ENCODE measurements at places on chromosomes 4 and X. TPM values are rescaled to one million over a fixed set of nuclear protein-coding genes. Genes with fewer than 3 reads are reported as not detected.

DNA sequence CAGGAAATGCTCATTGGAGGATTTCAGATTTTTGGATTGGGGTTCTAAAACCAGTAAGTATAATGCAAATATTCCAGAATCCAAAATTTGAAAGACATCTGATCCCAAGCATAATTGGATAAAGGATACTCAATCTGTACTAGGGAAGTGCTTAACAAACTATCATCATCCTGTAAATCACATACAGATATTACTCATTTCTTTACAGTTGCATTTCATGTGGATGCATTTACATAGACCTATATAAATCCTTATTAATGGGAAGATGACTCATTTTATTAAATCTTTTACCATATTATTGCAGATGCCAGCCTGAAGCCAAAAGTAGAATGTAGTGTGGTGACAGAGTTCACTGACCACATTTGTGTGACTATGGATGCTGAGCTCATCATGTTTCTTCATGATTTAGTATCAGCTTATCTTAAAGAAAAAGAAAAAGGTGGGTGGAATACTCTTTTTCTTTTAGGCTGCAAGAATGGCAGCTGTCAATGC, 22.4 kb upstream of the ADAD1 start:
- H3K4me1 ChIP-seq: no peaks in the 10 kb centered on the region
- H3K27me3 ChIP-seq: no peaks in the 10 kb centered on the region
- H3K36me3 ChIP-seq: peaks cover 9% of the 10 kb centered on the region
- DNase-seq: no peak

- H3K4me3 ChIP-seq: no peak overlapping the region
- DNase-seq: no peak
- no peaks in the 10 kb centered on the region for H3K36me3 ChIP-seq
- peaks cover 46% of the 10 kb centered on the region for H3K4me1 ChIP-seq
- H3K27me3 ChIP-seq: no peaks in the 10 kb centered on the region
- no peak overlapping the region for H3K27ac ChIP-seq
These were observed 86.3 kb upstream of the MAML3 start for GRCh38 chr4:140240237-140240636.

- no peak for DNase-seq
- H3K4me1 ChIP-seq: peaks cover 7% of the 10 kb centered on the region
- H3K36me3 ChIP-seq: no peaks in the 10 kb centered on the region
- H3K27me3 ChIP-seq: no peaks in the 10 kb centered on the region
- H3K4me3 ChIP-seq: no peak overlapping the region
These were observed 281.7 kb downstream of the RCHY1 start for GRCh38 chr4:75232546-75232945.

DNA sequence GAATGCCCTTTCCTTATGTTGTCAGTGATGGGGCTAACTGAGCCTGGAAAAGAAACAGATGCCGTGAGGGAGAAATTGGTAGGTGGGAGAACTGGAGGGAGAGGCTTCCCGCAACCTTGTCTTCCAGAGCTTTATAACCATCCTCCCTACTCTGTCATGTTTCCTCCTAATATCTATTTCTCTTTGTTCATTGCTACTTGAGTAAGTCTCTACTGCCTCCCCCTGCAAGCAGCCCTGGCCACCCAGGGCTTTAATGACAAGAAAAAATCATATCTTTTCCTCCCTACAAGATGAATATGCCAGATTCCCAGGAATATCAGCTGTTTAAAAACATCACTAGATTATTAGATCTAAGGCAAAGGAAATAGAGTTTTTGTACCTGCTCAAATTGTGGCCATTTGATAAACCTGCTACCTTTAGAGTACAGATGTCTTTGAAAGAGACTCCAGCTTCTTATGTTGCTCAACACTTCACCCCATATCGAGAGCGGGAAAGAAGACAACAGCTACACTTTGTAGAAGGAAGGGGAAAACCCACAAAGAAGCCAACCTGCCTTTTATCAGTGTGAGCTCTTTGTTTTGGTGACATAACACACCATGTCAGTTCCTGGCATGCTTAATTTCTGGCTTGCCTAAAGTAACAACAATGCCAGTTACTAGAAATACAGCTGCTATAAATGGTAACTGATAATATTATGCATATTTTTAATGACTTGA, 186.6 kb upstream of the LEF1 start:
- no peaks in the 10 kb centered on the region for H3K36me3 ChIP-seq
- H3K27ac ChIP-seq: no peak overlapping the region
- DNase-seq: no peak
- no peaks in the 10 kb centered on the region for H3K27me3 ChIP-seq

DNA sequence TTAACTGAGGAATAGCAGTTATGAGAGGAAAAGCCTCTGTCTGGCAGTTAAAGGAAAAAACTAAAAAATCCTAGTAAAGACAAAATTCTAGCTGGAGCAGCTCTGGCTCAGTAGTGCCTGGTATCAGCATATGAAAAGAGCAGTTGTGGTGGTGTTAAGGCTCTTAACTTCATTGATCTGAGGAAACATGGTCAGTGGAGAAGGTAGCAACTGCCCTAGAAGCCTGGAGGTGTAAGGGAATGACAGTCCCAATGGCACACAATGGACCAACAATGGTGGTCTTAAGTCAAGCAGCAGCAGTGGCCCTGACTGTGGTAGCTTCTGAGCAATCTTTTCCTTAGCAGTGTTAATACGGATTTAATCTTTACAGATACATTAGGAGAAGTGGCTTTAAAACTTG, 189.6 kb upstream of the POF1B start:
- H3K4me1 ChIP-seq: peaks cover 6% of the 10 kb centered on the region
- DNase-seq: peak; percentile 15
- no peaks in the 10 kb centered on the region for H3K36me3 ChIP-seq
- H3K27me3 ChIP-seq: no peaks in the 10 kb centered on the region

DNA sequence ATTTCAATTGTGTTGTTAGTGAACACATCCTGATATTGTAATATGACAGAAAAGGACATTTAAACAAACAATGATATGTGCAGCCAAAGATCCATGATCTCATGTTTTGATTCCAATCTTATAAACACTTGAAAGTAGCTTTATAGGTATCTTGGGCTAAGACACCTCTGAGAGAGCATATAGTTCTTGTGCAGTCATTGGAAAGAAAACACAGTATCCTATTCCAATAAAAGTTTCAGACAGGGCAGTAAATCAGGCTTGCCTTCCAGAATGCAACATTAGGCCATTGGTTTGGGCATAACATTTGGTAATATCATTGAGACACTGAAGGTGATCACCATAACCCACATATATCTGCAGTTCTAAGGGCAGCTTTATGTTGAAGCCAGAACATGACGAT, 188.3 kb upstream of the HCCS start:
- no peak overlapping the region for H3K4me3 ChIP-seq
- no peaks in the 10 kb centered on the region for H3K36me3 ChIP-seq
- DNase-seq: no peak
- H3K4me1 ChIP-seq: no peaks in the 10 kb centered on the region
- H3K27ac ChIP-seq: no peak overlapping the region

DNA sequence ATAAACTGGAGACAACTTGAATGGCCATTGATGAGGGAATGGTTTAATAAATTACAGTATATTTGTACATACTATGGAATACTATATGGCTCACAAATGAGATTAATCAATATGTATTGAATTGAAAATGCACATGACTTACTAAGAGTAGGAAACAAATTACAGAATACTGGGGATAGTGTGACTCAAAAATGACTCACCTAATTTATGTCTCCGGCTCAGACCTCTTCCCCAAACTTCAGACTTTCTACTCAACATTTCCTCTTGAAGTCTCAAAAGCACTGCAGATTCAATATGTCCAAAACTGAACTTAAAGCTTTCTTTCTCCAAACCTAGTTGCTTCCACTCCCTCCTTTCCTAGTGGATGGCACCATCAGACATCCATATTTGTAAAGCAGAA, 28.8 kb upstream of the GRIA3 start:
- no peaks in the 10 kb centered on the region for H3K27me3 ChIP-seq
- no peak overlapping the region for H3K4me3 ChIP-seq
- H3K27ac ChIP-seq: no peak overlapping the region

DNA sequence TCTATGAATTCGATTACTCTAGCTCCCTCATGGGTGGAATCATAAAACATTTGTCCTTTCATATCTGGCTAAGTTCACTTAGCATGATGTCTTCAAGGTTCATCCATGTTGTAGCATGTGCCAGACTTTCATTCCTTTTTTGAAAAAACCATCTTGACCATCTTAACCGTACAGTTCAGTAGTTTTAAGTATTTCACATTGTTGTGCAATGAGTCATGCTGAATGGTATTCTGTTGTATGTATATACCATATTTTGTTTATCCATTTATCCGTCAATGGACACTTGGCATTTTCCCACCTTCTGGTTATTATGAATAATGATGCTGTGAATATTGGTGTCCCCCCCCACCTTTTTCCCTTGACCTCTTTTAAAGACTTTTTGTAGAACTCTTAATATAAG, 72.4 kb upstream of the TLR2 start:
- no peak overlapping the region for H3K4me3 ChIP-seq
- no peak for DNase-seq

GRCh38 chr4:111836601-111837000, 308.7 kb upstream of the FAM241A start:
- no peaks in the 10 kb centered on the region for H3K27me3 ChIP-seq
- H3K36me3 ChIP-seq: no peaks in the 10 kb centered on the region
- no peak overlapping the region for H3K4me3 ChIP-seq
- H3K4me1 ChIP-seq: 0 out of 2 replicates have a peak, but pooled peaks cover 3% of the 10 kb centered on the region

- H3K27ac ChIP-seq: no peak overlapping the region
- DNase-seq: no peak
- H3K4me1 ChIP-seq: no peaks in the 10 kb centered on the region
- H3K27me3 ChIP-seq: no peaks in the 10 kb centered on the region
These were observed 1422.0 kb downstream of the ADGRL3 start for GRCh38 chr4:62622089-62622488.

GRCh38 chr4:476501-476900, 22.5 kb downstream of the ZNF721 start:
- peaks cover 17% of the 10 kb centered on the region for H3K4me1 ChIP-seq
- no peak overlapping the region for H3K27ac ChIP-seq
- peaks cover 4% of the 10 kb centered on the region for H3K36me3 ChIP-seq
- H3K27me3 ChIP-seq: no peaks in the 10 kb centered on the region
- no peak overlapping the region for H3K4me3 ChIP-seq

DNA sequence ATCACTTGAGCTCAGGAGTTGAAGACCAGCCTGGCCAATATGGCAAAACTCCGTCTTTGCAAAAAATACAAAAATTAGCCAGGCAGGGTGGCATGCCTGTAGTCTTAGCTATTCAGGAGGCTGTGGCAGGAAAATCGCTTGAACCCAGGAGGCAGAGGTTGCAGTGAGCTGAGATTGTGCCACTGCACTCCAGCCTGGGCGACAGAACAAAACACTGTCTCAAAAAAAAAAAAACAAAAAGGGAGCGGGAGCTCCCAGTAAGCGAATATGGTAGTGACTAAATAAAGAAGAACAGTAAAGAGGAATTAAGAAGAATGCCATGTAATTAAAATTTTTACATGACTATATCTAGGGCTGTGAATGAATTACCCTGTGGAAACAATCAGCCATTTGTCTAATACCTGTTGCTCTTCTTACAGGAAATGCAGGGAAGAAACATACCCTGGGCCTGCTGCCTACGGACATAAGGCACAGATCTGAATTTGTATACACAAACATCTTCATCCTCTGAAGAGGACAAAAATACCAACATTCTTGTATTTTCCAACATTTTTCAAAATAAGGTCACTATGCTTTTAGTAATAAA, 11.4 kb downstream of the WDFY3 start:
- H3K27me3 ChIP-seq: no peaks in the 10 kb centered on the region
- H3K27ac ChIP-seq: peak overlapping the region; percentile 79
- H3K36me3 ChIP-seq: no peaks in the 10 kb centered on the region
- DNase-seq: no peak
- H3K4me3 ChIP-seq: peak overlapping the region; percentile 40

- H3K4me3 ChIP-seq: no peak overlapping the region
- H3K27ac ChIP-seq: no peak overlapping the region
- no peak for DNase-seq
- H3K4me1 ChIP-seq: no peaks in the 10 kb centered on the region
These were observed 153.7 kb downstream of the VEGFC start for GRCh38 chr4:176638992-176639391.

- DNase-seq: peak; percentile 94
- H3K36me3 ChIP-seq: no peaks in the 10 kb centered on the region
- no peak overlapping the region for H3K4me3 ChIP-seq
- H3K27me3 ChIP-seq: no peaks in the 10 kb centered on the region
These were observed 147.9 kb downstream of the NSUN7 start for GRCh38 chr4:40897557-40898203.

DNA sequence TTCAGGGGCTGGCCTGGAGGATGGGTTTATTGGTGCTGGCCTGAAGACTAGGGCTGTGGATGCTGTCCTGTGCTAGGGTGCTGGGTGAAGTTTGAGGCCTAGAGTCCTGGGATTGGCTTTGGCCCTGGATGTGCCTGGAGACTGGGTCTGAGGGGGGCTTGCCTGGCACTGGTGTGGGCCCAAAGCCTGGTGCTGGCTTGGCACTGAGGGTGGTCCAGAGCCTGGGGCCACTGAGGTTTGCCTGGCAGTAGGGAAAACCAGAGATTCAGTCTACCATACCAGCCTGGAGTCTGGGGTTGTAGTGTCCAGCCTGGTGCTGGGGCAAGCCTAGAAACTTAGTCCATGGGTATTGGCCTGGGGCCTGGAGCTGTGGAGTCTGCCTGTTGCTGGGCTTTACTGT, 16.6 kb downstream of the BMP15 start:
- H3K4me1 ChIP-seq: no peaks in the 10 kb centered on the region
- no peaks in the 10 kb centered on the region for H3K36me3 ChIP-seq
- no peak overlapping the region for H3K27ac ChIP-seq
- no peak overlapping the region for H3K4me3 ChIP-seq

DNA sequence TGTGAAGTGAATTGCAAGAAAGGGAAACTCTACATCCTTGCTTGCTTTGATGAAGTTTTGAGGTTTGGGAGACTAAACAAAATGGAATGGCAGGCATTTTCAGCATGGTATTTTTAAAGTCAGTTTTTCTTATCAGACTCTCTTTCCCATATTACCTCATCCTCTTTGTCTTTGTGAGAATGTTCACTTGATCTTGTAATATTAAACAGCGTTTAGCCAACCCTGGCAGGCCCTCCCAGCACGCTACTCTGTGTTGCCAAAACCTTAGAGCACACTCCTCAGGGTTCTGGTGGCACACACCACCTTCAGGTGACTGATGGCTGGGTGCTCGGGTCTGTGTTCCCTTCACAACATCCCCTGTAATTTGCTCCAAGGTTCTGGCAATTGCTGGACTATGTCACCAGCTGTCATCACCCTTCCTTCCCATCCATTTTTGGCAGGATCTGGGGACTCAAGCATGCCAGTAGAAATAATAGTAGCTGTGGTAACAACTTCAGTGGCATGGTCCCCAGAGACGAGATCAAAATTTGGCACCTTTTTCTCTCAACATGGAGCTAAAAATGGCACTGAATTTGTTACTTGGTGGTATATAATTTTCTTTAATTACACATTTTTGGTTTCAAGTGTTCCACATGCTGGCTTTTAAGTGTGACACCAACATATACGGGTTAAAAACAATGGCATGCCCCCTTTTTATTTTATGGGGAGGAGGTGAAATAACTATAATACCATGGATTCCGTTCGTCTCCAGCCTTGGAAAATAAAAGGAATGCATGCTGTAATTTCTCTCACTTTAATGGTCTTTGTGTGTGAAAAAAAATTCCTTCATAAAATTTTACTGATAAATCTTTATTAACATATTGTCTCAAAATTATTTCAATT, 273.1 kb downstream of the DCTD start:
- H3K36me3 ChIP-seq: no peaks in the 10 kb centered on the region
- H3K27ac ChIP-seq: no peak overlapping the region
- H3K4me3 ChIP-seq: no peak overlapping the region
- DNase-seq: no peak

The XAGE2 gene
- not detected for total RNA-seq

The DCAF16 gene
- total RNA-seq: 42.8 TPM

The APLN gene
- 0.16 TPM for total RNA-seq

The GLRB gene
- 1.9 TPM for total RNA-seq

The KCTD8 gene
- 6.1 TPM for total RNA-seq

The TASL gene
- total RNA-seq: not detected

The SPOCK3 gene
- 1.6 TPM for total RNA-seq

The AMER1 gene
- 10.9 TPM for total RNA-seq

The USP11 gene
- 61.9 TPM for total RNA-seq

The IL21 gene
- not detected for total RNA-seq
